ENCODE measurements at places on chromosomes 5 and 9.
A peak's percentile ranks its signal among the peaks of the same experiment; 100 is the strongest.

DNA sequence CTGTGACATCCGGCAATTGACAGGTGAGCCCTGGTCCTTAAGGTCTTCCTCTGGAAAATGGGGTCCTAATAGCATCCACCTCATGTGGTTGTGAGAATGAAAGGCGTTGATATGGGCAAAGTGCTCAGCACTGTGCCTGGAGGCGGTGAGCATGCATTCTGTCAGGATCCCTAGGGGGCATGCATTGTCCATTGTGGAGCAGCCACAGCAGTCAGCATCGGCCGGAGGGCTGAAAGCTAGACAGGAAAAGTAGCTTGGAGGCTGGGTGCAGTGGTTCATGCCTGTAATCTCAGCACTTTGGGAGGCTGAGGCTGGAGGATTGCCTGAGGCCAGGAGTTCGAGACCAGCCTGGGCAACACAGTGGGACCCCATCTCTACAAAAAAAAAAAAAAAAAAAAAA, 122.2 kb downstream of the LHX2 start:
- no peaks in the 10 kb centered on the region for H3K4me1 ChIP-seq
- no peaks in the 10 kb centered on the region for H3K36me3 ChIP-seq
- no peak overlapping the region for H3K27ac ChIP-seq
- H3K27me3 ChIP-seq, result no peaks in the 10 kb centered on the region

DNA sequence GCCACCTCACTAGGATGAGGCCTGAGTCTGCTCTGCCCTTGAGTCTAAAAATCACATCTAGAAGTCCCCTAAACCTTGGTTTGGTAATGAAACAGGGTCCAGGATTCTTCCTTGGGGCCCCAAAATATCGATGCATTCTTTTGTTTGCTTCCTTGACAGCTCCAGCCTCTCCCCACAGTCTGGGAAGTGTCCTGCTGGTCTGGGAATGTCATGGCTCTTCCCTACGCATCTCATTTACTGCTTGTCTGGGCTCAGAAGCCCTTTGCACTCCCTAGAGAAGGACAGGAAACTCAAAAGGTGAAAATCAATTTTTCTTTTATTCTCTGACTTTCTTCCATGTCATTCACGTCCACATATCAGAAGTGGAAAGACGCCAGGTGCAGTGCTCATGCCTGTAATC, 115.8 kb downstream of the DRD1 start:
- H3K4me3 ChIP-seq, result no peak overlapping the region
- H3K36me3 ChIP-seq, result no peaks in the 10 kb centered on the region
- no peaks in the 10 kb centered on the region for H3K27me3 ChIP-seq
- no peak overlapping the region for H3K27ac ChIP-seq
- peak; percentile 15 for DNase-seq

GRCh38 chr9:136133191-136133958, 14.7 kb upstream of the TMEM250 start:
- no peaks in the 10 kb centered on the region for H3K36me3 ChIP-seq
- H3K4me1 ChIP-seq, result peaks cover 5% of the 10 kb centered on the region
- peak overlapping the region; percentile 51 for H3K4me3 ChIP-seq

DNA sequence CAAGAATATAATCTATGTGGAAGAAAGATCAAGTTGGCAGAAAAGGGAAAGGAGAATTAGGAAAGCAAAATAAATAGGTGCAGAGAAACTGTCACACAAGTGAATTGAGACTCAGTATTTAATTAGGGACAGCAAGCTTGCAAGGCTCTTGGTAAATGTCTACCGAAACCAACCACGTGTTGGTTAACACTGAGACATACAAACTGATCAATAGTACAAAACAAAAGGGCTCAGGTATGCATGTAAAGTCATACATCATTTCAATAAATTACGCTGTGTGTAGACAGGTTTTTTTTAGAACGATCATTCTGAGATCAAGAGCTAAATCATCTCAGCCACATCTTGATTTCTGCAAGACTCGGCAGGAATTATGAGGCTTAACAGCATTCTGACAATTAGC, 225.4 kb downstream of the EBF1 start:
- no peak for DNase-seq
- H3K4me3 ChIP-seq, result no peak overlapping the region
- H3K27ac ChIP-seq, result no peak overlapping the region
- no peaks in the 10 kb centered on the region for H3K27me3 ChIP-seq

DNA sequence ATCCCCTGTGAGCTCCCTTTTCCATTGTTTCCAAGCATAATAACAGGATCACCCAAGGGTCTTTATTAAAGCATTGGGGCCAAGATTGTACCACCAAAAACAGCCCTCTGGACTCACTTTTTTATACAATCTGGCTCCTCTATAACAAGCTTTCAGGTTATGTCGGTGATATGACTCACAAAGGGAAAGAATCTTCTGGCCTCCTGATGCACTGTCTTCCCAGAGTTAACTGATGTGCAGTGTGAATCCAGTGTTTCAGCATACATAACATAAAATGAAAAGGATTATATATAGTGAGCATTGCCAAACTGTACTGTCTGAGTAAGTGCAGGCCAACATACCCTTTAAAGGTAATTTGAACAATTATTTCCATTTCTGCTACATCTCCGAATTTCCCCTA, 33.9 kb upstream of the MAN2A1 start:
- no peak overlapping the region for H3K27ac ChIP-seq
- H3K27me3 ChIP-seq, result no peaks in the 10 kb centered on the region
- no peak overlapping the region for H3K4me3 ChIP-seq
- DNase-seq, result no peak

GRCh38 chr9:123727332-123727731, 202.6 kb downstream of the DENND1A start:
- no peak overlapping the region for H3K27ac ChIP-seq
- H3K4me3 ChIP-seq, result no peak overlapping the region
- peaks cover 22% of the 10 kb centered on the region for H3K4me1 ChIP-seq
- H3K27me3 ChIP-seq, result no peaks in the 10 kb centered on the region
- peaks cover 3% of the 10 kb centered on the region for H3K36me3 ChIP-seq

GRCh38 chr5:31086839-31087415, 106.6 kb upstream of the CDH6 start:
- peak; percentile 39 for DNase-seq
- no peaks in the 10 kb centered on the region for H3K36me3 ChIP-seq
- H3K4me1 ChIP-seq, result peaks cover 18% of the 10 kb centered on the region
- no peaks in the 10 kb centered on the region for H3K27me3 ChIP-seq

DNA sequence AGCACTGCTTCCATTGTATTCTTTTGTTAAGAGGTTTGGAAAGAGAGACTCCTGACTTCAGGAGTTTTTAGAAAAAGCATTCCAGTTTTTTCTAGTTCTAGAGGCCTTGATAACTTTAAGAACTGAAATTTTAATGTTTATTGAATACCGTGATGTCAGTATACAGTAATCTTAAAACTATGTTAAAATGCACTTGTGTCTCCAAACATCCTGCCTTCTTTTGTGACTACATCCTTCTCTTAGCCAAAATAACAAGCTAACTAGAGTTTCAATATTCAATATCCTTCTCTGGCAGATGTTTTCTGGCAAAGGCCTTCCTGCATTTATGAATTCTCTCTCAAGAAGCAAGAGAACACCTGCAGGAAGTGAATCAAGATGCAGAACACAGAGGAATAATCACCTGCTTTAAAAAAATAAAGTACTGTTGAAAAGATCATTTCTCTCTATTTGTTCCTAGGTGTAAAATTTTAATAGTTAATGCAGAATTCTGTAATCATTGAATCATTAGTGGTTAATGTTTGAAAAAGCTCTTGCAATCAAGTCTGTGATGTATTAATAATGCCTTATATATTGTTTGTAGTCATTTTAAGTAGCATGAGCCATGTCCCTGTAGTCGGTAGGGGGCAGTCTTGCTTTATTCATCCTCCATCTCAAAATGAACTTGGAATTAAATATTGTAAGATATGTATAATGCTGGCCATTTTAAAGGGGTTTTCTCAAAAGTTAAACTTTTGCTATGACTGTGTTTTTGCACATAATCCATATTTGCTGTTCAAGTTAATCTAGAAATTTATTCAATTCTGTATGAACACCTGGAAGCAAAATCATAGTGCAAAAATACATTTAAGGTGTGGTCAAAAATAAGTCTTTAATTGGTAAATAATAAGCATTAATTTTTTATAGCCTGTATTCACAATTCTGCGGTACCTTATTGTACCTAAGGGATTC, 43.1 kb downstream of the NDFIP1 start:
- no peaks in the 10 kb centered on the region for H3K27me3 ChIP-seq
- peaks cover 13% of the 10 kb centered on the region for H3K4me1 ChIP-seq
- H3K27ac ChIP-seq, result no peak overlapping the region
- peak; percentile 66 for DNase-seq

GRCh38 chr9:31839273-31839672, 545.2 kb upstream of the ACO1 start:
- no peak overlapping the region for H3K4me3 ChIP-seq
- no peak overlapping the region for H3K27ac ChIP-seq
- no peaks in the 10 kb centered on the region for H3K36me3 ChIP-seq

- H3K36me3 ChIP-seq, result no peaks in the 10 kb centered on the region
- H3K27me3 ChIP-seq, result peaks cover 14% of the 10 kb centered on the region
- peaks cover 4% of the 10 kb centered on the region for H3K4me1 ChIP-seq
- H3K4me3 ChIP-seq, result no peak overlapping the region
- DNase-seq, result no peak
- no peak overlapping the region for H3K27ac ChIP-seq
Observed at GRCh38 chr9:120925535-120926396, 830 bp downstream of the TRAF1 start.

DNA sequence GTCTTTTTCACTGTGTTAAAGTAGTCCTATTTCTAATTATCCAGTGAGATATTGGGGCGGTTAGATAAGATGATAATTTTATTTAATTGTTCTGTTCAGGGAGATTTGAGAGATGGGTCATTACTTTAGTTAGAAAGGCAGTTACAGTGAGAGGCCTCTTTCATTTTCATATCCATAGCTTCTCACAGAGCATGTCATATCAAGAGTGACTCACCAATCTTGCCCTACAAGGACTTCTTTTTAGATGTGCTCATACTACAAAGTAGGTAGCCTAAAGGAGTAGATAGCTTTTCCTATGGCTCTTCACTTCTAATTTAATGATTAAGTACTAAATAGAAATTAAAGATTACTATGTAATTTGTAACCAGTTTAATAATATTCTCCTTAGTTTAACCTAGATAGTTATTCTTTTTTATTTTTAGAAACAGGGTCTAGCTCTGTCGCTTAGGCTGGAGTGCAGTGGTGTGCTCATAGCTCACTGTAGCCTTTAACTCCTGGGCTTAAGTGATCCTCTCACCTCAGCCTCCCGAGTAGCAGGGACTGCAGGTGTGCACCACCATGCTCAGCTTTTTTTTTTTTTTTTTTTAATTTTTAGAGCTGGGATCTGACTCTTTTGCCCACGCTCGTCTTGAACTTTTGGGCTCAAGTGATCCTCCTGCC, 71.0 kb downstream of the FER start:
- H3K36me3 ChIP-seq, result no peaks in the 10 kb centered on the region
- H3K27ac ChIP-seq, result no peak overlapping the region
- peaks cover 2% of the 10 kb centered on the region for H3K4me1 ChIP-seq
- H3K4me3 ChIP-seq, result no peak overlapping the region
- no peaks in the 10 kb centered on the region for H3K27me3 ChIP-seq
- DNase-seq, result no peak

DNA sequence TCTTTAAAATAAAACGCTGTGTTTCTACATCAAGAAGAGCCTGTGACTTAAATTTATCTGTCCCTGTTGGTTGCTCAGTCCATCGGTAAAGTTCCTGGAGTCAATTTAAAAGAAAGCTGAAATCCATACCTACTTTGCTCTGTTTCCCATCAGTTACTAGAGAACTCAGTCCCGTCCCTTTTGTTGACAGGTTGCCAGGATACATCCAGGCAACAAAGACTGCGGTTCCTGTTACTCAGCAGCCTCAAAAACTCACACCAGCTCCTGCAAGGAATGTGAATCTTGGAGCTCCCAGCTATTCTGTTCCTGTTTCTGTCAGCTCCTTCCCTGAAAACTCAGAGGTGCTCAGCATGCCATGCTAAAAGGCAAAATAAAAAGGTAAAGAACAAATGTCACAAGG, at the start of gene ZNF474:
Gene ZNF474 (plus strand): TSS at position 241 of the 400 bp plus-strand sequence. CDS start 22,445 bp downstream, outside the sequence.
- H3K4me3 ChIP-seq, result no peak within 1 kb of the TSS
- no peak within 1 kb of the TSS for H3K27ac ChIP-seq
- no peaks in the 10 kb centered on the region for H3K27me3 ChIP-seq
- H3K4me1 ChIP-seq, result peaks cover 21% of the 10 kb centered on the region
- DNase-seq, result peak; percentile 90
- H3K36me3 ChIP-seq, result no peaks in the 10 kb centered on the region

- no peaks in the 10 kb centered on the region for H3K27me3 ChIP-seq
- H3K4me1 ChIP-seq, result peaks cover 14% of the 10 kb centered on the region
- no peaks in the 10 kb centered on the region for H3K36me3 ChIP-seq
- no peak overlapping the region for H3K4me3 ChIP-seq
- no peak overlapping the region for H3K27ac ChIP-seq
- DNase-seq, result no peak
Observed at GRCh38 chr9:92964607-92965060, 17.3 kb downstream of the FGD3 start.

GRCh38 chr5:175471628-175472027, 6.7 kb upstream of the SFXN1 start:
- no peak overlapping the region for H3K27ac ChIP-seq
- peaks cover 6% of the 10 kb centered on the region for H3K27me3 ChIP-seq
- H3K4me1 ChIP-seq, result peaks cover 7% of the 10 kb centered on the region
- no peak for DNase-seq

- no peak for DNase-seq
- H3K4me3 ChIP-seq, result no peak overlapping the region
- H3K36me3 ChIP-seq, result peaks cover 6% of the 10 kb centered on the region
- no peak overlapping the region for H3K27ac ChIP-seq
- peaks cover 27% of the 10 kb centered on the region for H3K4me1 ChIP-seq
- no peaks in the 10 kb centered on the region for H3K27me3 ChIP-seq
Observed at GRCh38 chr5:146778795-146779194, 99.8 kb downstream of the PPP2R2B start.

DNA sequence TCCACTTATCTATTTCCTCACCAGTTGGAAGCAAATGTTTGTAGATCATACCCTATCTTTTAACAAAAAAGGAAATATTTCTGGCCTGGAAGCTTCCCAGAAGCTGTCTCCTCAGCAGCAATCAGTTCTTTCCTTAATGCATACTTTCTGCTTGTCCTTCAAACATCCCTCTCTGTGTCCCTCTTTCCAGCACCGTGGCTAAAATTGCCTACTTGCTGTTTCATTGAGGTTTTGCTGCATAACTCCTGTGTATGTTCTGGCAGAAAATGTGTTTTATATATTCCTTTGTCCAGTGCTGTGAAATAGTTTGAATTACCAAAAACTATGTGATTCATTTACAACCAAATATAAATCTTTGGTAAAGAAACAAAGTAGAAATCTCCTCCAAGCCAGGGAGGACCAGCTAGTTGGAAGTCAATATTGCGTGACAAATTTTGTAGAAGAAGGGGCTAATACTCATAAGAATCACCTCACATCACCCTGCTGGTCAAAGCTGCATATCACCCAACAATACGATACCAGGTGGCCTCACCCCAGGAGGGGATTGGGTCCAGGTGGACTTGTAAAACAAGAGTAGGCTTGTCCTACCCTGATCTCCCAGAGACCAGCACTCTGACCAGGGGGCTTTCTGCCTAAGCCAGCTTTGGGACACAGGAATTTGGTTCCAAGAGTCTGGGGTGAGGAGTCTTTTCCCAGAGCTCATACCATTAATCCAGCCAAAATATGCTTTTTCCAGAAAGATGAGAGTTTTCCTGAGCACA, 198.4 kb upstream of the SNX2 start:
- DNase-seq, result no peak
- H3K27me3 ChIP-seq, result no peaks in the 10 kb centered on the region
- H3K36me3 ChIP-seq, result no peaks in the 10 kb centered on the region
- no peak overlapping the region for H3K27ac ChIP-seq
- H3K4me3 ChIP-seq, result no peak overlapping the region
